ENCODE measurements at places on chromosomes 5 and 9. TPM values are rescaled to one million over a fixed set of nuclear protein-coding genes. Genes with fewer than 3 reads are reported as not detected.

SLC6A18 gene
- total RNA-seq, result not detected

KCNN2 gene
- total RNA-seq, result not detected

C9orf153 gene
- total RNA-seq, result not detected

CERCAM gene
- 52.0 TPM for total RNA-seq

DNA sequence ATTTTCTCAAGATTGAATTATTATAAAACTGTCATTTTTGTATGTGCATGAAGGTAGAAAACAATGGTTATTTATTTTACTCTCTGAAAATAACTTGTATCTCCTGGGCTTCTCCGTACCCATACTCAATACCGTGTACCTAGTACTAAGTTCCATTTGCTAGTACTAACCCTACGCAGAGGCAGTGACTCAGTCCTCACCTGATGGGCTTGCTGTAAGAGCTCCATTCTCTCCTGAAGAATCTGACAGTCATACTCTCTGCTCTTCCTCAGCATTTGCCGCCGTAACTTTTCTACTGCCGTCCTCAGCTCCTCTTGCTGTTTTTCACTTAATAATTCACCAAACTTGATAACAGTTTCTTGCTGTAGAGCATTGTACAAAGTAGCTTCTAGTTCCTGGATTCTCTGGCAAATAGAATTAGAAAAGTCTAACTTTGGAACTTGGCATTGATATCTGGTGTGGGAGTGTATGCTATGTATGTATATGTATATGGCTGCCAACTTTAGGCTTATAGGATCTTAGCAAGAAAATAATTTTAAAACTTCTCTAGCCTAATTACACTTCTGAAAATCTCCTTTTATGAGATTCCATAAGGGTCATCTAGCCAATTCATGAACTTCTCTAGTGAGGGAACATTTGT is 108.0 kb upstream of the DPYSL3 start:
- no peak for DNase-seq

DNA sequence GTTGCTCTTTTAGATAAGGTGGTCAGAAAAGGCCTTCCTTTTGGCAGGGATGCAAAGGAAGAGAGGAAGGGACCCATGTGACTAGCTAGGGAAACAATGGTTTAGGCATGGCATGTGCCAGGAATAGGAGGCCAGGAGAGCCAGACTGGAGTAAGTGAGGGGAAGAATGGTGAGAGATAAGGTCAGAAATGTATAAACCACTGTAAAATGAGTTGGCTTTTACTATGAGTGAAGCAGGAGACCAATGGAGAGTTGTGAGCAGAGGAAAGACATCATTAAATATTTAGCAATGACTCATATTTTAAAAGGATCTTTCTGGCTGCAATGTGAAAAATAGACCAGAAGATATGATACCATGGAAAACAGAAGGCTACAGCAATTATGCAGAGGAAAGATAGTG is 50.9 kb downstream of the AP3B1 start:
- peak; percentile 21 for DNase-seq

DNA sequence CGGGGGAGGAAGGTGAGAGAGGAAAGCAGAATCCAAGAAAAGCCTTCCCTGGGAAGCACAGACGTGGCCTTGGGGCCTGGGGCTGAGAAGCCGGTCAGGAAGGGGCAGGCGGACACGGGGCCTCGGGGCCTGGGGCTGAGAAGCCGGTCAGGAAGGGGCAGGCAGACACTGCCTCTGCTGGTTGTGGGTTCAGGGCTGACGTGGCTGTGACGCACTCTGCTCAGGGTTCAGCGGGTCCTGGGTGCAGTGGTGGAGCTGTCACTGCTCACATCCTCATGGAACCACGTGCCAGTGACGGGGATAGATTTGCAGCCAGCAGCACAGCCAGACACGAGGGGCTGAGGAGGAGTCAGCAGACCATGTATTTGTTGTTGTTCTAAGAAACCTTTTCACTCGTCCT is 12.8 kb downstream of the PAEP start:
- DNase-seq, result no peak

- DNase-seq, result no peak
Observed at GRCh38 chr9:37798677-37799076, 1.9 kb upstream of the DCAF10 start.

GRCh38 chr9:138024831-138025291 is 147.3 kb downstream of the CACNA1B start:
- no peak for DNase-seq

SLC4A9 gene
- not detected for total RNA-seq

- DNase-seq, result no peak
Observed at GRCh38 chr9:107513464-107514100, 24.0 kb upstream of the KLF4 start.

DNA sequence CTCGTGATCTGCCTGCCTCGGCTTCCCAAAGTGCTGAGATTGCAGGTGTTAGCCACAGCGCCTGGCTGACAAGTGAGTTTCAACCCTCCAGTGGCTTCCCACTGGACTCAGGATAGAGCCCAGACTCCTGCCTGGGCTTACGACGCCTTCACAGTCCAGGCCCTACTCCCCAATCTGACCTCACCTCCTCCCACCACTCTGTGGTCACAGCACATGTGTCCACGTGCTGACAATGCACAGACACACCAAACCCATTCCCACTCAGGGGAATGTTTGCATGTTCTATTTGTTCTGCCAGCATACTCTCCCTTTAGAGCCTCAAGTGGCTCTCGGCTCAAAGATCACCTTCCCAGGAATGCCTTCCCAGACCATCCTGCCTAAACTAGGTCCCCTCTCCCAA is 31.1 kb upstream of the TRIM14 start:
- no peak for DNase-seq

GRCh38 chr5:89447027-89447426 is 564.0 kb upstream of the MEF2C start:
- DNase-seq, result no peak

- no peak for DNase-seq
Observed at GRCh38 chr5:124634741-124635323, 111.6 kb downstream of the ZNF608 start.

DMRT2 gene
- total RNA-seq, result not detected

ELOVL7 gene
- 0.13 TPM for total RNA-seq

- no peak for DNase-seq
Observed at GRCh38 chr5:89280103-89281037, 397.4 kb upstream of the MEF2C start.

PCDHA12 gene
- 0.16 TPM for total RNA-seq

DNA sequence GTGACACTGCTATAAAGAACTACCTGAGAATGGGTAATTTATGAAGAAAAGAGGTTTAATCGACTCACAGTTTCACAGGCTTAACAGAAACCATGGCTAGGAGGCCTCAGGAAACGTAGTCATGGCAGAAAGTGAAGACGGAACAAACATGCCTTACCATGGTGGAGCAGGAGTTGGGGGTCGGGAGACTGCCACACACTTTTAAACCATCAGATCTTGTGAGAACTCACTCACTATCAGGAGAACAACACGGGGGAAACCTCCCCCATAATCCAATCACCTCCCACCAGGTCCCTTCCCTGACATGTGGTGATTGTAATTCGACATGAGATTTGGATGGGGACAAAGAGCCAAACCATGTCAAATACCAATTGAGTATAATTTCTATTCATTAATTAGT is 2392.6 kb upstream of the C9orf72 start:
- DNase-seq, result no peak

PTGER4 gene
- 59.5 TPM for total RNA-seq

GRCh38 chr9:106622164-106622487 is 240.8 kb upstream of the ZNF462 start:
- DNase-seq, result no peak

DNA sequence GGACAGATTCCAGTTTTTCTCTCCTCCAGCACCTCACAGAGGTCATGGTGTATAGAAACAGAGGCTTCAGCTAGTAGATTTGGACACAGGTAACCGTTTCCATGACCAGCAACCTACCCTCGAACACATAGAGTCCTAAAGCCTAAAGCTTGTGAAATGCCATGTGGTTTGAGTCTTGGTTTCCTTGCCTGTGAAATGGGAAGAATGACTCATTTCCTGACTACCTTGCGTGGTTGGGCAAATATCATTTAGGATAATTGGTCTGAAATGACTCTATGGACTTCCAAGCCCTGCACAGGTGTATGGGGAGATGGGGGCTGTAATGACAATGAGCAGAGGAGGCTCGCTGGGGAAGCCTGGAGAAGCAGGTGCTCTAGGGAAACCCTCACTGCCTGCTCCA is 134.6 kb downstream of the TTLL11 start:
- no peak for DNase-seq

DNA sequence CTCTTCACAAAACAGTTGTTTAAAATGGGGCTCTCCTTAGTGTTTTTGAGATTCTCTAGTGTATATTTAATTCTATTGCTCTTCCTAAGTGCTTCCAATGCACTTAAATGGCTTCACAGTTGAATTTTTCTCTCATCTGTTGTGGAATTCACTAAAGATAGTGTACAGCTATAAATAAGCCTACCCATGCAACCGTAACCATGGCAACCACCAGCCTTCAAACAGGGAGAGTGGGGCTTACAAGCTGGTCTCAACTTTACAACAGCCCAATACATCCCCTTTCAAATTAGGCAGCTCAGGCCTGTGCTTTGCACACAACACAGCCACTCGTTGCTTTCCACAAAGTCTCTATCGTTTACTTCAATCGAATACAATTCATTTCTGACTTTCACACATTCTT is 144.0 kb upstream of the PLPPR1 start:
- DNase-seq, result no peak

- no peak for DNase-seq
Observed at GRCh38 chr5:117833691-117834090, 1154.7 kb downstream of the DTWD2 start.

- DNase-seq, result no peak
Observed at GRCh38 chr5:135141303-135142268, 107.6 kb upstream of the PITX1 start.

SLC36A2 gene
- total RNA-seq, result not detected

DNA sequence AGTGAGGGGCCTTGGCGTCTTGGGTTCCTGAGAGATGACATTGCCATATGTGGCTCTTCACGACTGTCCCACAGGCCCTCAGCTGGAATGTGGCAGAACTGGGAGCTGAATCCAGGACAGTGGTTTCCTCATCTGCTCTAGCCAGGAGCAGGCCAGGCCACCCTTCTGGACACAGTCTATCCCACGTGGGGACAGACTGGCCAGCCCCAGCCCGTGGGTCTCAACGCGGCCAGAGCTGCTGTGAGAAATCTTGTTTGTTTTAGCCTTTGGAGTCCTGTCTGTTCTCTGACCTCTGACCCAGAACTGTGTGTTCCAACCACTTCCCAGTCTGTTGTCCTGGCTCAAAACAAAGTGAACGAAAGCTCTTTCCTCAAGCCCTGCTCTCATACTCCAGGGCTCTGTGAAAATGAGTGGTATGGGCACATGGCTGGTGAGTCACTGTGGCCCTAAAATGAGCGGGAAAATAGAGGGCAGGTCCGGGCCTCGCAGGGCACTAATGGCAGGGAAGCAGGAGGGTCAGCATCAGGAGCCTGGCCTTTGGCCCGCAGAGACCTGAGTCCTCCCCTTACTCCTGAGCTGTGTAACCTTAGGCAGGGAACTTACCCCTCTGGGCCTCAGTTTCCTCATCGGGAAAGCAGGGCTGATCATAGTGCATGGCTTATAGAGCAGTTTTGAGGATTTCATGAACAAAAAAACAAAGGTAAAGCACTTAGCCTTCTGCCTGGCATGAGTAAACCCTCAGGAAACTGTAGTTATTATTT is 34.8 kb upstream of the GLRX start:
- peak; percentile 37 for DNase-seq

- DNase-seq, result no peak
Observed at GRCh38 chr9:26928902-26929495, 18.0 kb downstream of the PLAA start.

DNA sequence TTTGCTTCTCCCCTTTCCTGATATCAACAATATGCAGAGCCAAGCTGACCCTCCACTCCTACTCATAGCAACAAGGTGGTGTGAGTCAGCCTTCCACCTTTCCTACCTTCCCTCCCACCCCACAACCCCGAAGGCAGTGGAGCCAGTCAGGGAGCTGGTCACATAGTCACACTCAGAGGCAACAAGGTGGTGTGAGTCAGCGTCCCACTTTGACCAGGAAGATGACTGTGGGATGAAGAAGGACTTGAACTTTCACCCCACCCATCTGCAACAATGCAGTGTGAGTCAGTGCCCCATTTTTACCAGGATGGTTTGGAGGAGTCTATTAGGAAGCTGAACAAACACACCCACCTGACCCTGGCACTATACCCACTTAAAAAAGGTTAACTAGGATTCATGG is 30.1 kb upstream of the ZNF782 start:
- peak; percentile 83 for DNase-seq

CCDC112 gene
- total RNA-seq, result 5.6 TPM

GRCh38 chr5:74616236-74617146 is 24.0 kb downstream of the ENC1 start:
- DNase-seq, result no peak

GRCh38 chr9:100011062-100011681 is 87.6 kb downstream of the ERP44 start:
- peak; percentile 21 for DNase-seq

DNA sequence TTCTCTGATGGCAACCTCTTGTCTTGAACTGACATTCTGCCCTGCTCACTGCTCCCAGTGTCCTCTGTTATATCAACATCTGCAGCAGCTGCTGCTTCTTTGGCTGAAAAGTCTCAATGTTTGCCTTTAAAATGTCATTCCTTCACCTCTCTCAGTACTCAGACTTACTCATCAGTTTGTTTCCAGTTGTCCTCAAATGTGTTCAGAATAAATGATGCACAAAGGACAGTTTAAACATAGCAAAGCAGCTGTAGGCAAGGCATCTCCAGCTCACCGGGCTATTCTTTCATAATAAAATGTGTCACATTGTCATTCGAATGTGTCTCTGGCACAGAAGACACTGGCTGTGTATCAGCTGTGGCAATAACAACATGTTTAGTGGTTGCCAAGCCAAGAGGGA is 590.9 kb upstream of the ZNF608 start:
- peak; percentile 67 for DNase-seq

PCDHA4 gene
- 1.2 TPM for total RNA-seq

DNA sequence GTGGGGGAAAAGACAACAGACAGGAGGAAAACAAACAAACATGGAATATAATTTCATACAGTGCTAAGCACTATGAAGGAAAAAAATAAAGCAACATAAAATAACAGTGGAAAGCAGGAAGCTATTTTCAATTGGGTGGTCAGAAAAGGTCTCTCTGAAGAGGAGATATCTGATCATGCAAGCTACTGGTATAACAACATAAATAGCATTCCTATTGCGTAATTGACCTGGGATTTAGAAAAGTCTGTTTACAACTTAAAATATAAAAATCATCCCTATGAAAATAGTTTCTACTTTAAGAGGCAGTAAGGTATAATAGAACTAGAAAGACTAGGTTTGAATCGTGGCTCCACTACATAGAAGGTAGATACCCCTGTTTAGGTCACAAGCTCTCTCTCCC is 61.4 kb downstream of the FBXW11 start:
- no peak for DNase-seq

GRCh38 chr5:28324174-28324573 is 1285.8 kb upstream of the CDH9 start:
- no peak for DNase-seq

GRCh38 chr9:73515216-73515615 is 363.6 kb downstream of the ANXA1 start:
- no peak for DNase-seq

PCDHA11 gene
- 0.13 TPM for total RNA-seq

- peak; percentile 27 for DNase-seq
Observed at GRCh38 chr9:114507726-114508125, 2.5 kb upstream of the WHRN start.

Measured in myocyte (in vitro differentiated cells).